Esophagus muscularis mucosa (tissue), 4 donors: ENCODE measurements at places on chromosomes 6 and 20. TPM values are rescaled to one million over a fixed set of nuclear protein-coding genes. Genes with fewer than 3 reads are reported as not detected.

The DNAH8 gene
- total RNA-seq = not detected

The OR2H2 gene
- total RNA-seq = not detected

The OCSTAMP gene
- total RNA-seq = not detected

DNA sequence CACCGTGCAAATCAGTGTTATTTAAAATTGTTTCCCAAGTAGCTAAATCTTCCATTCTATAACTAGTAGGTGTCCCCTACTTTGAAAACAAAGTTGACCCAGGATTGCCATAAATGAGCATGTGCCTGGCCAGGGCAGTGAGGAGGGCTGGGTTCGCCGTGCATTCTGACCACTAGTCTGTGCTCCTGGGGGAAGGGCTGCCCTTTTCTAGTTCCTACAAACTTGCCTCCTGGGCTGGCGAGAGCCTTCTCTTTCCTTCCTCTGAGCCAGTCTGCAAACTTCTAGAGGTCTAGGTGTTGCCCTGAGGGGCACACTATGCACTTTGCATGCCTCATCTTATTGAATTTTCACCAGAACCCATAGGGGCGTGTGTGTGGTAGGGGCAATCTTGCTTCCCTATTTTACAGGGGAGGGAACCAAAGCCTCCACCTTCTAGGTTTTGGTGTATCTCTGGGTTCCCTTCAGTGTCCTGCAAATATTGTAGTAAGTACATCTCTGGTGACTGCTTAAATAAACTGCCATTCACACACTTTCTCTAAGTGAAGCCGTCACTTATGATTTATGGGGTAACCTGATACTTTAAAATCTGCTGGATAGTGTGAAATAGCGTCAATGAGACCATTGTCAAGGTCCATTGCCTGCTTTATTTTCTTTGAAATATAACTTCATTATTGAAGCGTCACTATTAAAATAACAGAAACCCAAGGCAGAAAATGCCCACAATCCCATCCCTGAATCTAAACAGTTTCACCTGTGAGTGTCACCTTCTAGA, 42.2 kb downstream of the CDH26 start:
- DNase-seq = peak; percentile 66
- no peak overlapping the region for H3K27ac ChIP-seq
- H3K4me3 ChIP-seq = no peak overlapping the region
- H3K27me3 ChIP-seq = no peaks in the 10 kb centered on the region

DNA sequence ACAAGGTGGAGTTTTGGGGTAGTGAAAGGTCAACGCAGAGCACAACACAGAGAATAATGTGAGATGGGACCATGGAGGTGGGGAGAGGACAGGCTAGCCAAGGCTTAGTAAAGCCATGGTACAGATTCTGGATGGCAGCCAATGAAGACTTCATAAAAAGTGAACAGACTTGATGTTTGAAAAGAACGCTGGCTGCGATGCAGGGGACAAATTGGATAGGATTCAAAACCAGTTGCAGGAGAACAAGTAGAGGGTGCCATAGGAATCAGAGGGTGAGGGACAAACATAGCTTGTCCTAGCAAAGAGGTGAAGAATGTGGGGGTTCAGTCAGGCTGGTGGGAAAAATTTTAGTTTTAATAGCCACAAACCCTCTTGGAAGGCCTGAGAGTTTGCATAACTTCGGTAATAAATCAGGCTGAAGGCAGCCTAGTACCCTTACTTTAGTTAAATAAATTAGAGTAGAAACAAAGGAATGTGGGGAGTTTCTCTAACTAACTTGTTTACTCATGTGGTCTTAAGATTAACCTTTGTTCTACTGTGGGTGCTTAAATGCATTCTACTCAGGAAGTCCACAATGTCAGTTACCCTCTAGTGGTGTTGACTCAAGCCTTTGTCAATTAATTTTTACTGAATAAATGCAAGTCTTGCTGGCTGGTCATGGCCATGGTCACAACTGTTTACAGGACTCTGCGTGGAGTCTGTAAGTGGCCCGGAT, 216.4 kb downstream of the C6orf118 start:
- no peaks in the 10 kb centered on the region for H3K4me1 ChIP-seq
- H3K36me3 ChIP-seq = no peaks in the 10 kb centered on the region
- DNase-seq = no peak
- no peak overlapping the region for H3K4me3 ChIP-seq
- H3K27me3 ChIP-seq = no peaks in the 10 kb centered on the region

DNA sequence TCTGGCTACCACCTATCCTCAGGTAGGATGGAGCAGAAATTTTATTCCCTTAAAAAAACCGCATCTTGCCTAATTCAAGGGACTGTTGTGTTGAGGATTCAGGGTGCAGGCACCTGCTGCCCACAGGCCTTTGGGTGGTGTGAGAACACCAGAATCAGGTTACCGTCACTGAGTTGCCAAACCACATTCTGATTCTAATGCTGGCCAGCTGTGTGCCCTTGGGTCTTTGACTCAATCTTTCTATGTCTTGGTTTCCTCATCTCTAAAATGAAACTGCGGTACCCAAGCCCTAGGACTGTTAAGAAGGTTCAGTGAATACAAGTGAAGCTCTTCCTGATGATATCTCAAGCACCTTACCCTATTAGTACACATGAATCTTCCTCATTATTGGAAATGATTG, 827.3 kb downstream of the DHX35 start:
- H3K36me3 ChIP-seq = no peaks in the 10 kb centered on the region
- no peak for DNase-seq
- no peak overlapping the region for H3K4me3 ChIP-seq
- no peaks in the 10 kb centered on the region for H3K27me3 ChIP-seq
- no peak overlapping the region for H3K27ac ChIP-seq
- H3K4me1 ChIP-seq = no peaks in the 10 kb centered on the region
